ENCODE measurements at places on chromosomes 2 and 18.
A peak's percentile ranks its signal among the peaks of the same experiment; 100 is the strongest.

DNA sequence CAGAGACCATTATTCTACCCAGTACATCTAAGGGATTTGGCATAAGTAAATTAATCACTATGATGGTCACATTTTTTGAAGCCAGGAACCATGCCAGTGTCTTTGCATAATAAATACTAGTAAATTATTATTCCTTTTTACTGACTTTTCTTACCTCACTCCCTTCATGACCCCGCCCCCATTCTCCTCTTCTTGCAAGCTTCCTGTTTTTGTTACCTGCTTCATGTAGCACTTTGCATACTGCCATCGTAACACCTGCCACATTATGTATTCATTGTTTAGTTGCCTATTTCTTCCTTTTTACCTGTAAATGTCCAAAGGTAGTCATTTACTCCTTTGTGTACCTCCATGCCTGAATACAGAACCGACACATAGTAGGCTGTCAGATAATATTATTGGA is 309.5 kb downstream of the KIAA1328 start:
- no peak for DNase-seq

DNA sequence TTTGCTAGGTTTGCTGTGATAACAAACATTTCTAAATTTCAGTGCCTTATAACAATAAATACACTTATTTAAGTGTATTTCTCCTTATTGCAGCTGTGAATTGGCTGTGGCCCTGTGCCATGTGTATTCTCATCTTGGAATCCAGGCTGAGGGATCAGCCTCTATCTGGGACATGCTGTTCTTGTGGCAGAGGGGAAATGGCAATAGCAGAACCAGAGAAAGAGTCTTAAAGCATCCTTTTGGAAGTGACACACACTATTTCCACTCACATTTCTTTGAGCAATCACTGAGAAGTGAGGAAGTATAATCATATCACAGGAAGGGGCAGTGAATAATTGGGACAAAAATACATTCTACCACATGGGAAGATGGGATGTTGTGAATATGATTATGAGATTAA is 66.2 kb upstream of the PROKR1 start:
- DNase-seq = no peak

DNA sequence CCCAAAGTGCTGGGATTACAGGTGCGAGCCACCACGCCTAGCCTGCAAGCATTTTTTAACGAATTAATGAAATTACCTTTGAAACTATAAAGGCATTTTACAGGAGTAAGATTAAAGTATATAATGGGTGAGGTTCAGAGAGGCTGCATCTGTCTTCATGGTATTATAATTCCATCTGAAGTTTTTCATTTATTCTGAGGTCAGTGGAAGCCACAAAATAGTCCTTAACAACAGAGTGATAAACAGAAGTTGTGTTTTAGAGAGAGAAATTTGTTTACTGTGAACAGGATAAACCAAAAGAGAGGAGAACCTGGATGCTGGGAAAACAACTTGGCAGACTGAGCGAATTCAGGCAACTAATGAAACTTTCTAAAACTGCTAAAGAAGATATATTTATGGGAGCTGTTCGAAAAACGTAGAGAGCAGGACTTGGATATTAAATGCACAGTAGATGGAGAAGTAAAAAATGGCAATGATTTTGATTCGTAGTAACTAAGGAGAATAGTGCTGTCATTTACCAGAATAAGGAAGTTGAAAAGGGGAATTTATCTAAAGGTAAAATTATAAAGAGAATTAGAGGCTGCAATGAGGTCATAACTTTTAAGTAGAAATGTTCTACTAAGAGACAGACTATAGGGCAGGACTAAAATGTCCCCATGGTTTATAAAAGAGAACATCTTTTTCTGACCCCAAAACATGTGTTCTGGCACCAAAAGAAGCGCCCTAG is 37.9 kb upstream of the ITGA4 start:
- DNase-seq = no peak

DNA sequence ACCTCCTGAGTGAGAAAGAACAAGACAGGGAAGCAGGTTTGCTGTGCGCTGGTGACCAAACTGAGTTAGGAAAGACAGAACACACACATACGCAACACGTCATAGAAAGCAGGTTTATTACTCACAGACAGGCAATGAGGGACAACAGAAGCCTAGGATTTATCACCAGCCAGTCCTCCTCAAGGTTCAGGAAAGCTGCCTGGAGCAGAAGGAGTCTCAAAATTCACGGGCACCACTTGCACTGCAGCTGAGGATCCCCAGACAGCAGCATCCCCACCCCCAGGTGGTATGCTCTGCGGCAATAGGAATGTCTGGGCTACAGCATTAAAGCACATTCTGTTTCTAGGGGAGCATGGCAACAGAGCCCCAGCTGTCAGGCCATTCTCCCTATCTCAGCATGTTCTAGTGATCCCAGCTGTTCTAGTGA is 284.4 kb upstream of the RGPD4 start:
- no peak for DNase-seq

DNA sequence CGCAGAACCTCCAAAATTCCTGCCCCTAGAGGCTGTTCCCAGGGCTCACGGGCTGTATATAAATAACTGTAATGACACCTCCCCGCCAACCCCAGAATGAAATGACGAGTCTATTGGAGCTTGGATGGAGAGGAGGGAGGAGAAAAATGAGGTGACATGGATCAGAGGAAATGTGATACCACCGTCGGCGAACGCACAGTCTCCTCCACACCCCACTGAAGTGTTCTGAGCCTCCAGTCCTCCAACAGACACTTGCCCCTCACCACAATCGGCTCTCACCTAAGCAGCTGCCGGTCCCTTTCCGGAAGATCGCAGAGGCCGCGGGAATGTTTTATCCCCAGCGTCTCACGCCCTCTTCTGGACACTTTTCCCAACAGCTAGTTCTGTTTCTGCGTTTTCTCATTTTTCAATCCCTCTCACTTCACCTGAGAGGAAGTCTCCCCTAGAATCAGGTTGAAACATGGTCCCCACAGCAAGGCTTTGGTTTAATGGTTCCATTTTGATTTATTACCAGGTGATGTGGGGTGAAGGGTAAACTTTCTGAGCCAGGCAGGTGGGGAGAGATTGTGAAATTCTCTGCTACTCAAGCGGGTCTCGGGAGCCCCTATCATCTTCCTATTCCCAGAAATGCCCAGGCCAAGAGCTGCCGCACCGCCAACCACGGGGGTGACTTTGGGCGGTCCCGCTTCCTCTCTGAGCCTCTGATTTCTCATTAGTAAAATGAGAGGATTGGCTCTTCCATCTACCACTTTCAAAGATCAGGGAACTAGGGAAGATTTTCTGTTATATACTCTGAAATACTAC is 9.1 kb upstream of the MYO5B start:
- peak; percentile 11 for DNase-seq

GRCh38 chr2:37612382-37612781 is 59.1 kb downstream of the CDC42EP3 start:
- DNase-seq = peak; percentile 34

- peak; percentile 41 for DNase-seq
These were observed 243.3 kb upstream of the KCNJ3 start for GRCh38 chr2:154455166-154455565.

DNA sequence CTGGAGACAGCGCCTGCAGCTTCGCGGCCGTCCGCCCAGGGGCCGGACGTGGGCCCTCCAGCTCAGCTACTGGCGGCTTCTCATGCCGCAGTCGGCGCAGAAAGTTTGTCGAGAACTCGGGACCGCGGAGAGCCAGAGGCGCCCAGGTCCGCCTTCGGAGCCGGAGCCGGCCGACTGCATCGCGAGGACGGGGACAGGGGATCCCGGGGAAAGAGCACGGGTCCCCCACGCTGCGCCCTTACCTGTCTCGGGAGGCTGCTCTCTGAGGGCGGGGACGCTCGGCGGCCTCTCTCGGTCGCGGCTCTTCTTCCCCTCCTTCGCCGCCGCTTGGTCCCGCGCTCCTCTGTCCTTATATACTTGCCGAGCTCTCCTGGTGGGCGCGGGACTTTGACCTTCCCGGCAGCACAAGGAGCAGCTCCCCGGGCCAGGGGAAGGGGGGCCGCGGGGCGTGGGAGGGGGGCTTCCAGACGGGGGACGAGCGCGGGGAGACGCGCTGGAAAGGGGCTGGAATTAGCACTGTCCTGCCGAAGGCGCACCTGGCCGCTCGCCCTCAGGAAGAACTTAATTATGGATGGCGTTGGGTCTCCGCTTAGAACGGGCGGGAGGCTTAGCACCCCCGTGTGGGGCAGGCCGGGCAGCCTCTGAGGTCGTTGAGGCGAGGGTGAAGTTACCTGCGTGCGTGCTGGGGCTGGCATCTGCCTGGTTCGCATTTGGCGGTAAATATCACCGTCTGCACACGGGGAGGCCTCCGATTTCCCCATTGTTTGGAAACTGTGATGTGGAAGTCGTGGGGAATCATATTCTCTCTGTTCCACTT is at the start of gene POMC:
POMC (minus strand) TSS at position 325 of the 817 bp plus-strand sequence. CDS start 3,808 bp downstream, outside the sequence.
- DNase-seq = peak; percentile 12

GRCh38 chr18:75170022-75170789 is 38.7 kb downstream of the PTGR3 start:
- DNase-seq = no peak

DNA sequence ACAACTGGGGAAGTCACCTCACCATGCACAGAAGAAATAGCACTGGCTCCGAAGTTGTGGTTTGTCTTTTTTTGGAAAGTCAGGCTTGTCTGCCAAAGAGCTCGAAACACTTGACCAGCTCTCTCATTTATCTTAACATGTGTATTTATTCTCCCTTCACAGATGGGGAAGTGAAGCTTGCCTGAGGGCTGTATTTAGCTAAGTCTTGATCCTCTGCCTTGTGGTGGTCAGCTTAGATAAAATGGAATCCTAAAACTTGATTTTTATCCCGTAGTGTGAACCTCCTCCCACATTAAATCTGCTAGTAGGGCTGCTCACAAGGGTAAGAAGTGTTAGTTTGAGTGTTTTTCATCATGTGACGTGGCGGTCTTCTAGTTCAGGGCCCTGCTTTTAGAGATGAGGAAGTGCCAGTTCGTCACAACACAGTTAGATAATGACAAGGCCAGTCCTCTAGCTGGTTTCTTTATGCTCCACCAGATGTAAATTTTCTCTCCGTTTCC is 89.7 kb downstream of the TMEM247 start:
- peak; percentile 49 for DNase-seq

DNA sequence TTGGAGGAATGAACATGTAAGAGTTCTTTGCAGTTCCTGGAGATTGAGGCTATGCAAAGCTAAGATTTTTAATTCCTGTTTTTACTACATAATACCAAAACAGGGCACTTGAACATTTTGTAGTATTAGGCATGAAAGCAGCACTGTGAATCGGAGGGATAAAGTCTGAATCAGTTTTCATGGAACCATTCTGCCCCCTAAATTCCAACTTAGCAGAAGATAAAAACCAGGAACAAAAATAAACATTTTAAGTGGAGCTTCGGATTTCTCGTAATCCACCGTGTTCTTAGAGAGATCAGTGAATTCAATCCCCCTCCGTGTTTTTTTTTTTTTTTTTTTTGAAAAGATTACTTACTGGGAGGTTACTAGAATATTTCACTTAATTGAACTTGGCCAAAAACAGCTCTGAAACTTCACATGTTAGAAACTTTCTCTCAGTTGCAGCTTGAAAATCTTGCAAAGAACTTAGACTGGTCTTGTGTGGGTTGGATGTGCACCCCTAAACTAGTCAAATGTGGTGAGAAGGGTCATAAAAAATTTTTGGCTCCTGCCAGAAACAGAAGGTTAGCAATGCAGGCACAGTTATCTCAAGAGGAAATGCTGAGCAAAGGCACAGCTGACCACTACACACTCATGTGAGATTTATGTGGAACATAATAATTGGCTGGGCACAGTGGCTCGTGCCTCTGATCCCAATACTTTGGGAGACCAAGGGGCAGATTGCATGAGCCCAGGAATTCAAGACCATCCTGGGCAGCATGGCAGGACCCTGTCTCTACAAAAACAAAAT is 145.4 kb upstream of the RNF152 start:
- peak; percentile 26 for DNase-seq

- DNase-seq = peak; percentile 71
These were observed 50.5 kb upstream of the MAP4K3 start for GRCh38 chr2:39487398-39488250.

DNA sequence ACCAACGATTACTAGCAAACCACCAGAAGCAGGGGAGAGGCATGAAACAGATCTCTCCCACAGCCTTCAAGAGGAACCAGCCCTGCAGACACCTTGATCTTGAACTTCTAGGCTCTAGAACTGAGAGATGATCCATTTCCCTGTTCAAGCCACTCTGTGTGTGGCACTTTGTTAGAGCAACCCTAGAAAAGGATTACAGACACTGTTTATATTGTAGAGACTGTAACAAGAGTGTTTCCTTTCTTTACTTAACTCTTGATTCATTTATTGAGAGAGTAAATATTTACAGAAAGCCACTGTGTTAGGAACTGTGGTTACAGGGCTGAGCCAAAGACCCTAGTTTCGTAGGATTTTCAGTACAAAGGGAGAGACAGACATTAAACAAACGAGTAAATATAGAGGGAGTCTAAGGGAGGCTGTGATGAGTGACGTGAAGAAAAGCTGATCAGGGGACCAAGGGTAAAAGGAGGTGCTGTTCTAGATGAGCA is 10.9 kb downstream of the CCDC68 start:
- DNase-seq = no peak

GRCh38 chr18:70553245-70553935 is 264.5 kb downstream of the SOCS6 start:
- DNase-seq = no peak

DNA sequence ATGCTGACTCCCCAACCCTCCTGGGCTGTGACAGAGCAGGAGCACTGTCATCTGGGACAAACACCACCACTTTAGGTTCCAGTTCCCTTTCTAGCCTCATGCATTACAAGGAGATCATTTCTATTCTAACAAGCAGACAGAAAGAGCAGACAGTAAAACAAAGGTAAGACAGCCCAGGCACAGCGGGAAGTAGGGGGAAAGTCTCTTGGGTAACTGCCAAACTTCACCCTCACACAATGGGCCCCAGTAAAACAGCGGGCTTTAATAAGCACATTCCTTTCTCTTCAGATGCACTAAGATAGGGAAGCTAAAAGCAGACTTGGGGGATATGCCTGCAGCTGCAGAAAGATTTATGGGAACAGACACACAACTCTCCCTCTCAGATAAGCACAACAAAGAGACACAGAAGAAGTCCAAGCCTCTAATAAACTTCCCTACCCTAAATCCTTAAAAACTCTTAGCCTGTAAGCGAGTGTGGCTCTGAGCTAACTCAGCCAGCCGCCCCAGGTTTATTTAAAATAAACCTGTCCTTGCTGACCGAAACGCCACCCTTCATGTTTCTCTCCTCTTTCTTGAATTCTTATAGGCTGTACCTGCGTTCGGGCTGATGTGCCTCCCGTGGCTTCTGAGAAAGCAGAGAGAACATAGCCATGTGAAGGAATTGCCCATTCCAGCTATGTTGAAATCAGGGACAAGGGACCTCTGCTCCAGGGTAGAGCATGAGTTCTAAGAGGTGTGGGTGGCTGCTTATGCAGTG is 726.8 kb upstream of the DDX18 start:
- no peak for DNase-seq

GRCh38 chr2:171939743-171940071 is 17.4 kb downstream of the HAT1 start:
- no peak for DNase-seq

- peak; percentile 91 for DNase-seq
These were observed 160.7 kb upstream of the SP5 start for GRCh38 chr2:170554278-170554955.

All from AG10803 (cell line).